ENCODE measurements at places on chromosomes 16 and 17.

- DNase-seq = no peak
These were observed 6.5 kb downstream of the SPNS2 start for GRCh38 chr17:4505187-4505586.

DNA sequence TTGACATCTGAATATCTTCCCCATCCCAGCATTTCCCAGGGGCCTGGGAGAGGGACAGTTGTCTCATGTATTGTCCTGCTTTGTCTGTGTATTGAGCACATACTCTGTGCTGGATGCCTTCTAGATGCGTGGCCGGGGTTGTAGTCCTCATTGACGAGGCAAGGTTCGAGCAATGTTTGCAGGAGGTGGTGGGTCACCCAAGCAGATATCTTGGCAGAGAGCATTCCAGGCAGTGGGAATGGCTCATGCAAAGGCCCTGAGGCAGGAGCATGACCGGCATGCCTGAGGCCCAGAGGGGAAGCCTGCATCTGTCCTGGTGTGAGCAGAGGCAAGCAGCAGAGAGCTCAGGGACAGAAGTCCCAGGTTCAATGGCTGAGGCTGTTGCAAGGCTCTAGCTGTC, 17.5 kb downstream of the KRT33A start:
- no peak for DNase-seq

GRCh38 chr17:42142371-42142896, 12.4 kb downstream of the RAB5C start:
- no peak for DNase-seq

DNA sequence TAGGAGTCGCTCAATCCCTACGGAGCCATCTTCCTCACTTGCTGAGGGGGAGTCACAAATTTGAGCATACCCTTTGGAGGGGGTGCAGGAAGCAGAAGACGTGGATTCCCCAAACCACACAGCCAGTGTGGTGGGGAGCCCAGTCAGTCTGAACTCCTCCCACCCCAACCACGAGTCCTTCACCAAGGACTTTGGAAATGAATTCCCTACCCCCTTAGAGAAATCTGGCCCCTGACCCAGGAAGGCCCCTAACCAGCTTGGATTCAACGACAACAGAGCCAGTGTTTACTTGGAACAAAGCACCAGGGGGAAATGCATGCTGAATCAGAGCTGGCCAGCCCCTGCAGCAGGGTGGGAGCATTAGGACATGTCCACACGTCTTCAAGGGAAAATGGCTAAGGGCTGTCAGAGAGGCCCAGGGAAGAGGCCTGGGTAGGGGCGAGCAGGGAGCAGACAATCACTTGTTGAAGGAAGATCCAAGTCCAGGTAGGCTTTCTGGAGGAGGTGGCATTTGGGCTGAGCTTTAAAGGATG, 5.5 kb upstream of the TMEM92 start:
- no peak for DNase-seq

GRCh38 chr16:64638766-64639165, 483.1 kb downstream of the CDH11 start:
- peak; percentile 14 for DNase-seq

DNA sequence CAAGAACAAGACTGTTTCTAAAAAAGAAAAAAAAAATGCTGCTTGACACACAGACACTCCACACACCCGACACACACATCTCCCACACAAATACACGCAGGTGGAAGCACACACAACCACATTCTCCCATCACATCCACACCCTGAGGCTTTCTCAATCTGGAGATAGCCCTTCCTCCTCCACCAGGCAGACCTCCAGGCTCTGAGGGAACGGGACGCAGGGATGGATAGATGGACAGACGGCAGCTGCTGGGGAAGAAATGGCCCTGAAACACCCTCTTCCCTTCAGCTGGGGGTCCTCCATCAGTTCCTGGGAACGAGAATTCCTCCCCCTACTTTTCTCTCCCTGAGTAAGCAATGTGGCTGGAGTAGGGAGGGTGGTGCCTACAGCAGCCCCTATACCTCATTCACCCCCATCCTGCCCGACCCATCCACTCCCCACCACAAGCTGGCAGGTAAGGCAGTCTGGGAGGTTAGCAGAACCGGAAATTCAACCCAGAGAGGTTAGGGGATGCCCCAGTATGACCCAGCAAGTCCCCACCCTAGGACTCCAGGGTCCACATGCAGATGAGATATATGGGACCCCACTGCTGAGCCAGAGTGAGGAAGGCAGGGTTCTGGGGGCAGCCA, 4.1 kb upstream of the LITAFD start:
- no peak for DNase-seq

DNA sequence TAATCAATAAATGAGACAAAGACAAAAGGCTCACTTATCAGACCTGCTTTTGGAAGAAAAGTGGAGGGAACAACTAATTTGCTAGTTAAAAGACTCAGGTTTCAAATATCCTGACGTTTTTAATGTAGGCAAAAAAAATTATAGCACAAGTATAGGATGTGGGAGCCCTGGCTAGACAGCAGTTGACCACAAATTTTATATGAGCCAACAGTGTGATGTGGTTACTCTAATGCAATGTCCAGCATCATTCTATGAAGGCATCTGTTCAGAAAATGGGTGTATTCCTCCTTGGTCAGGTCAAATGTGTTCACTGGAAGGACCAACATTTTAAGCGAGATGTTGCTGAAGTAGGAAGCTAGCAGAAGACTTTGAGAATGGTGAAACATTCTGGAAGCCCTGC, 237.4 kb downstream of the MAP2K6 start:
- DNase-seq = no peak

GRCh38 chr17:74963656-74964055, 8.9 kb downstream of the HID1 start:
- DNase-seq = no peak

DNA sequence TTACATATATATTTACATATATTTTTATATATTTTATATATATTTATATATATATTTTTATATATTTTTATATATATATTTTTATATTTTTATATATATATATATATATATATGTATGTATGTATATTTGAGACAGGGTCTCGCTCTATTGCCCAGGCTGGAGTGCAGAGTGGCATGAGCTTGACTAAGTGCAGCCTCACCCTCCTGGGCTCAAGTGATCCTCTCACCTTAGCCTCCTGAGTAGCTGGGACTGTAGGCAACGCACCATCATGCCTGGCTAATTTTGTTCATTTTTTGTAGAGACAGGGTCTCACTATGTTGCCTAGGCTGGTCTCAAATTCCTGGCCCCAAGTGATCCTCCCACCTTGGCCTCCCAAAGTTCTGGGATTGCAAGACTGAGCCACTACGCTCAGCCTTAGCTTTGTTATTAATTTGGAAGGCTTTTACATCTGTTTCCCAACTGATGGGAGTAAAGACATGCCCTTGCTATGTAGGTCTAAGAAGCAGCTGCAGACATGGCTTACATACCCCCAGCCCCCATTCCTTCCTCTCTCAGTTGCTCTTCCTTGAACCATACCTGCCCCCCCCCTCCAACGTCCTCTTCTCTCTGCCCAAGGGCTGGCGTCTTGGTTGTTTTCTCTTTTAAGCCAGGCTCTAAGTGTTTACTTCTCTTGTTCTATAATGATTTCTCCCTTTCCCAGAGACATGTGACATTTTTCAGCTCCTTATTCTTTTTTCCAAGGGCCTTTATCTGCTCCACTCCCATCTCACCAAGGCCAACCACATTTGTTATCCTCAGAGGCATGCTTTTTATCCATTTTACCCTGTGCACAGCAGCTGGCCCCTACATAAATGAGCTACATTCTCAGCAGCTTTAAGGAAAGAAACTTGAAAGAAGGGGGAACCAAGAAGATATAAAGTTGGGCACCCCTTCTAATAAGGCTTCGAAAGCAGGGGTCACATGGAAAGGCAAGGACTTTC, 64.2 kb upstream of the ATF7IP2 start:
- no peak for DNase-seq

GRCh38 chr17:61366715-61367413, 32.8 kb upstream of the TBX2 start:
- no peak for DNase-seq

GRCh38 chr17:42286411-42287221, 1.7 kb upstream of the STAT5A start:
- peak; percentile 21 for DNase-seq

DNA sequence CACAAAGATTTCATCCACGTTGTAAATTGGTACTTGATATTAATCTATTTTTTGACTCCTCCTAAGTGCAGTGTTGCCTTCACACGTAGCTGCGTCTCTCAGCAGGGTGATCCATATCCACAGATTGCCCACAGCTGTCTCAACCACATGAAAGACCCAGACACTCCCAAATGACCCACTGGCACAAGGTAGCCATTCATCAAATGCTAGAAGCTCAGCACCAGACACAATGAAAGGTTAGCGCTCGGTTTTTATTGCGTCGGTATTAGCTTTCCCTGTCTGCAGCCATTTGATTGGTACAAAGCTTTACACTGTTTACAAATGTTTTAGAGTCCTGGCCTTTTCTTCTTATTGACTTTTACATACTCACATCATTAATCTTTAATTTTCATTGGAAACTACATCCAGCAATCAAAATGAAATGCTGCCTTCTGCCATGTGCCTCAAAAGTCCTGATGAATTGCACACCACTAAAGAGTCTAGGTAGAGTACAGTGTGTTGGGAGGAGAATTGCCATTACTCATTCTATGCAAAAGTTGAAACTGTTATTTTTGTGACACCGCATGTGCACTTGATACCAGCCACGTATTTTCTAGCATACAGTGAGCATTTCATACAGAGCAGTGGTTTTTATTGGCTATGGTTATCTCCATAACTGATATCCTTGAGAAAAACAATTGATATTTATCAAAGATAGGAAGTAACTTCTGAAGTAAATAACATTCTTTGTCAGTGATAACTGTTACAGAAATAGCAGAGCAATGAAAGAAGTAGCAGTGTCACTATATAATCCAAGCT, 127.3 kb upstream of the NUDT7 start:
- no peak for DNase-seq

Measured in DMS 273 treated with DMSO at 0.1 percent for 48 hours (cell line).